ENCODE measurements at places on chromosomes 5 and 9.

GRCh38 chr5:101904736-101905135 is 391.3 kb downstream of the SLCO4C1 start:
- no peak for DNase-seq

DNA sequence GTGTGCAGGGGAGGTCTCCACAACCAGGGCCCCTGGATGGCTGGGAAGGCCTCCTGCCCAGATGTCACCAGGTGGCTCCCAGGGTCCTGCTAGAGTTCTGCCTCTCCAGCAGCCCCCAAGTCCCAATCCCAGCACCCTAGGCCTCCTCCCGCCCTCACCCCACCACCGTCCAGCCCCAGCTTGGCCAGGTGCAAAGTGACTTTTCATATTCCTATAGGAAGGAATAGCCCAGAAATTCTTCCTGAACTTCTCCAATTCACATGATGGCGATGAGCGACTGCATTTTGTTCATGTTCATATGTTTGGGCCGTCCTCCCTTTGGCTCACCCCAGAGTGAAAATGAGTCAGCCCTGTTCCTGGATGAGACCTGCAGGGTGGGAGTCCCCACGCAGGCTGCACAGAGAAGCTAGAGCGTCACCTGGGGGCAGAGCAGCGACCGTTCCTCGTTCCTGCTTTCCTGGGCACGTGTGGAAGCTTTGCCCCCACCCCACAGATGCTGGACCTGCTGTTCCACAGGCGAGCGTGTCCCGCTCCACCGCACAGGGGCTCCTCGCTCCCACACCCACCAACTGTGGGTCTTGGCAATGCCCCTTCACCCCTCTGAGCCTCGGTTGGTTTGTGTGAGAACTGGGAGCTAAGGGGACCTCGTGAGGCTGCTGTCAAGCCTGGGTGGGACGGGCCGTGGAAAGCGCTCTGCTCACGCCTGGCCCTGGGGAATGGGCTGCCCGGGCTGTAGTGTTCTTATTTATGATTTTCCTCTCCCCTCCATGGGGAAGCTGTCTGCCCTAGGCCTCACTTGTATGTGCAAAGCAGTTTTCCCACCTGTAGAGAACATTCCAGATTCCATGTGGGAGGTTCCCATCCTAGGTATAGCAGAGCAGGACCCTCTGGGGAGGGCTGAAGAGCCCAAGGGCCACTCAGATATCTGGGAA is 6.9 kb downstream of the MRPS2 start:
- no peak for DNase-seq

DNA sequence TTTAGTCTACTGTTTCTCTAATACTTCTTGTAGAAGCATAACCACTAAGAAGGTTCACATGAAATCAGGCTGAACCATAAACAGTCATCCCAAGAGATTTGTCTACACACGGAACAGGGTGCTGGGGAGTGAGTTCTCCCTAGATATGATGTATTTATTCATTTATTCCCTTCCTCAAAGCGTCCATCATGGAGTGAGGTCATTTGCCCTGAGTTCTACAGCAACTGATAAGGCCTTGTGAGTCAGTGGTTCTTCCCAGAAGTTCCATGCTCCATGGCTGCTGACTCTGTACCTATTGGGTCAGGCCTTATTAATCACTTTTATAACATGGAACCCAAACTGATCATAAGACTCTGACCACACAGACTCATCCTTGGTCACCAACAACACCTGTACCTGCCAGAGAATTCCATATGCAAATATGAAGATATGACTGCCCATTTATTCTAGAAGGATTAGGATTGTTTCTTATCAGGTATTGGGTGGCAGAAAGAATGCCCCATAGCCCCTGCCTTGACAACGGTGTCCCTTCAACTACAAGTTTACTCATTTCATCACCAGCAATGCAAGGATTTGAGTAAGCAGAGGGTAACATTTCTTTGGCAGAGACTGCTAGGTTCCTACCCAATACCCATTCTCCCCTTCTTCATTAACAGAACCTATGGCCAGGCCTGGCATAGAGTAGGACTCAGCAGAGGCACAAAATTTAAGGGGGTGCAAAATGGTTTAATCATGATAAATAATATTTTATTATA is 118.1 kb downstream of the LHFPL2 start:
- no peak for DNase-seq

- no peak for DNase-seq
Observed at GRCh38 chr5:2181149-2181548, 298.4 kb upstream of the IRX4 start.

- DNase-seq = no peak
Observed at GRCh38 chr9:121447321-121447834, 52.3 kb downstream of the GGTA1 start.

GRCh38 chr5:960551-960950 is 48.1 kb upstream of the NKD2 start:
- no peak for DNase-seq

DNA sequence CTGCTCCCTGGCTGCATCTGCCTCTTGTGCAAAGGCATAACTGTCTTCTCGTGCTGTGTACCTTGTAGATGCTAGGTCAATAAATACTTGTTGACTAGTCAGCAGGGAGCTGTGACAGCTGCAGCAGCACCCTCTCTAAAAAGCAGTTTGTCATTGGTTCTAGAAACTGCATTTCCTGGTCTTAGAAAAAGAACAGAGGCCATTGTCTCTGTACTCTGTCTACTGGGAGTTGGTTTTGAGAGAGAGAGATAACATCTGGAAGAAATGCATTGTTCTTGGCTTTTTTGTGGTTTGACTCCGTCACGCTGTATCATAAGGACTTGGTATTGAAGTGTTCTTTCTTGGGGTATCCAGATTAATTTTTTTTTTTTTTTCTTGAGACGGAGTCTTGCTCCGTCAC is 32.3 kb downstream of the SH3GLB2 start:
- DNase-seq = no peak

GRCh38 chr5:18299166-18299565 is 664.9 kb downstream of the TAF11L14 start:
- DNase-seq = no peak

DNA sequence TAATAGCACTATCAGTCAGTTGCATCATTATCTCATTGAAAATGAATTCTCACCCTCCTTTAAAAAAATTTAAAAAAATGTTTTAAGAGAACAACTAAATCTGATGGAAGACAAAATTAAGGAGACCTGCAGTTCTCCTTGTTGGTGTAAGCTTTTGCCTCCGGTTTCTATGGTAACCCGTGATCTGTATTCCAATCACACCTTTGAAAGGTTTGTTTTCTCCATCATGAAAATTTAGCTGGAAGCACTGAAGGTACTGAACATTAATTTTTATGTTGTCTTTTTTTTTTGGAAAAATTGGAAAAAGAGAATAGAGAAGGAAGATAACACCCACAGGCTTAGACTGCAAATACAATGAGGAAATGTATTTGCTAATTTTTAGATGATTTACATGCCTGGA is 2.5 kb upstream of the BASP1 start:
- no peak for DNase-seq

DNA sequence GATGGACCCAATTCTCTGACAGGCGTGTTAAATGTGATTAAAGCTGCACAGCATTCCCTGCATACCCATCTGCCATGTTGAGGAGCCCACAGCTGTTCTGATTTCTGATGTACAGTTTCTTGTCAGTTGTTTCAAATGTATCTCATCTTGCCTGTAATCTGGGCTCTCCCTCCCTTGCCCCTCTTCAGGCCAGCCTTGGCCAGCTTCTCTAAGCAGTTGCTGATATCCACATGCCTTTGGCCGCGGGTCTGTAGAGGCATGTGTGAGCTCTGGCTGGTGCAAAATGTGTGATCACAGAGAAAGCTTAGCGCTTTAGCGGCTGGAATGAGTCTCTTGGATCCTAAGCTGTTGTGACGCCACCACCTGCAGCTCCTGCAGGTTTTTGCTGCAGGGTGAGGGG is 332.0 kb downstream of the MLLT3 start:
- no peak for DNase-seq

- DNase-seq = no peak
Observed at GRCh38 chr9:74007833-74008232, 489.3 kb upstream of the RORB start.

DNA sequence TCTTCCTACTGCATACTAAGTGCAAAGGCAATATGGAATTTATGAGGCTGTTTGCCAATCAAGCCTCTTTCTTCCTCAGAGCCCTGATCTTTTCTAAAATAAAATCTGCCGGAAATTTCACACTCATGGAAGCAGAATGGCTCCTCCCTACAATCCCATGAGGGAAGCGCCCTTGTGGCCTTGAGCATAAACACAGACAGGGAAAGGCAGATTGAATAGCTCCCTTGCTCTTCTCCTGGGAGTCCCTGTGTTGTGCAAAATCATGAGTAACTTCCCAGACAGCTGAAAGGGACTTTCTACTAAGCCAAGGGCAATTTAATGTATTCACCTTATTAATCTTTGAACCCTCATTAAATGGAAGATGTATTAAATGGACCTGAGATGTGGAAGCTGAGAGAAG is 226.1 kb upstream of the PIK3R1 start:
- no peak for DNase-seq

DNA sequence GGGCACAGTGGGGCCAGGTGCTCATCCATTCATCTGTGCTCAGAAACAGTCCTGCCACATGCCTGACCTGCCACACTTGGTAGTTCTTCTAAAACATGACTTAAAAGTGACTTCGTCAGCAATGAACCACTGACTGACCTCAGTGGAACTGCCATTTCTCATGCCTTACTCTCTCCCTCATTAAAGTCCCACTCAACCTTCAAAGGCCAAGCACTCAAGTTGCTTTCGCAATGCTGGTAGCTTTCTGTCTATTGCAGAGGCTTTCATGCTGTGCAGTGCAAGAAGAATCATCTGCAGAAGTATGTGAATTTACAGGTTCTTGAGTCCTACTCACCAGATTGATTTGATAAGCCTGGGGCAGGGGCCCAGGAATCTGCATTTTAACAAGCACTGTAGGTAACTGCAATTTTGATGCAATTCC is 23.9 kb downstream of the B4GALT1 start:
- no peak for DNase-seq

GRCh38 chr9:12640016-12640587 is 53.1 kb upstream of the TYRP1 start:
- peak; percentile 38 for DNase-seq

- DNase-seq = no peak
Observed at GRCh38 chr5:35159370-35159742, 70.9 kb downstream of the PRLR start.

- no peak for DNase-seq
Observed at GRCh38 chr5:52825826-52826225, 38.1 kb downstream of the ITGA1 start.

- no peak for DNase-seq
Observed at GRCh38 chr9:127049044-127049443, 73.4 kb downstream of the ANGPTL2 start.

GRCh38 chr9:133676450-133676849 is 40.3 kb downstream of the DBH start:
- no peak for DNase-seq

DNA sequence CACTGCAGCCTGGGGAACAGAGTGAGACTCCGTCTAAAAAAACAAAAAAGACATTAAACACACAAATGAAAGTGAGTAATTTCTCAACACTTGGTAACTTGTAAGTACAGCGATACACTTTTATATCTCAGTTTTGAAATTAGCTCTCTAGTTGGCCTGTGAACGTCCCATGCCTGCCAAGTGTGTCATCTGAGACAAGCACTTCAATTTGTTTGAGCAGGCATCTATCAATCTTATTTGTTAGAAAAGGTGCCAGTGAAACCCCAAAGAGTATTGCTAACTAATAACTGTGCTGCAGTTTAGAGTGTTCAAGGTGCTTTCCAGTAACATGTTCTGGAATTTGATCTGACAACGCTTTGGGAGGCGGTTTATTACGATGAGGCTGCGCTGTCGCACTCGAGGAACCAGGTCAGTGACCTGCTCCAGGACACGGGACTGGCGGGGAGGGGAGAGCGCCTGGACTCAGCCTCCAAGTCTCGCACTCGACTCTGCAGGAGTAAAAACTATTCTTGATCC is 1.1 kb upstream of the SPIN1 start:
- no peak for DNase-seq

GRCh38 chr9:133782157-133783130 is 44.3 kb upstream of the SARDH start:
- DNase-seq = peak; percentile 66

- DNase-seq = no peak
Observed at GRCh38 chr5:173762930-173763329, 125.2 kb upstream of the CPEB4 start.

DNA sequence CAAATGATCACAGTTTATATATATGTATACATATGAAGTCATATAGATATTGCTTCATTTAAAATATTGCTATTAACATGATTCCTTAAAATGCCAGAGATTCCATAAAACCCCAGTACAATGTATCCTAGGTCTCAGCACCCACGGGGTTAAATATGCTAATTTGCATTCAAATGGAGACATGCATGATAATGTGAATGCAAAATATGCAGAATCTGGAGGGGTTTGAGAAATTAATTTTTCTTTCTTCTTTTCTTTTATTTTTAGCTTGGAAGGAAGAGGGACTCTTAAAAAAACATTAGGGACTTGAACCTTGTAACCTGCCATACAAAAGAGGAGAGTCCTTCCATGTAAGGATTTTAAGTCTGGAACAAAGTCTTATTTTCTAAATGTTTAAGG is 211.9 kb downstream of the MEF2C start:
- no peak for DNase-seq

GRCh38 chr5:171573451-171574225 is 154.2 kb downstream of the FGF18 start:
- DNase-seq = no peak

GRCh38 chr5:151014680-151015343 is 5.6 kb upstream of the GPX3 start:
- no peak for DNase-seq

GRCh38 chr9:106417685-106418084 is 445.3 kb upstream of the ZNF462 start:
- DNase-seq = no peak

- no peak for DNase-seq
Observed at GRCh38 chr5:103059525-103059924, 60.4 kb downstream of the GIN1 start.

- no peak for DNase-seq
Observed at GRCh38 chr9:115952430-115953292, 200.9 kb upstream of the PAPPA start.

DNA sequence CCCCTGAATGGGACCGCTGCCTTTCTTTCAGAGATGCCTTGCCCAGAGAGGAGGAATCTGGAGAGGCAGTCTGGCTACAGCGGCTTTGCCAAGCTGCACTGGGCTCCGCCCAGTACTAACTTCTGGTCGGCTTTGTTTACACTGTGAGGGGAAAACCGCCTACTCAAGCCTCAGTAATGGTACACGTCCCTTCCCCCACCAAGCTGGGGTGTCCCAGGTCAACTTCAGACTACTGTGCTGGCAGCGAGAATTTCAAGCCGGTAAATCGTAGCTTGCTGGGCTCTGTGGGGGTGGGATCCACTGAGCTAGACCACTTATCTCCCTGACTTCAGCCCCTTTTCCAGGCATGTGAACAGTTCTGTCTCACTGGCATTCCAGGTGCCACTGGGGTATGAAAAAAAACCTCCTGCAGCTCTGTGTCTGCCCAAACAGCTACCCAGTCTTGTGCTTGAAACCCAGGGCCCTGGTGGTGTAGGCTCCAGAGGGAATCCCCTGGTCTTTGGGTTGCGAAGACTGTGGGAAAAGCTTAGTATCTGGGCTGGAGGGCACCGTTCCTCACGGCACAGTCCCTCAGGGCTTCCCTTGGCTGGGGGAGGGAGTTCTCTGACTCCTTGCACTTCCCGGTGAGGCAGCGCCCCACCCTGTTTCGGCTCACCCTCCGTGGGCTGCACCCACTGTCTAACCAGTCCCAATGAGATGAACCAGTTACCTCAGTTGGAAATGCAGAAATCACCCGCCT is 171.2 kb downstream of the CWC27 start:
- no peak for DNase-seq

- DNase-seq = no peak
Observed at GRCh38 chr5:90020575-90021538, 388.7 kb downstream of the CETN3 start.

- DNase-seq = no peak
Observed at GRCh38 chr5:79876456-79876855, 114.6 kb downstream of the MTX3 start.
